ENCODE measurements at places on chromosomes 2 and 18.

DNA sequence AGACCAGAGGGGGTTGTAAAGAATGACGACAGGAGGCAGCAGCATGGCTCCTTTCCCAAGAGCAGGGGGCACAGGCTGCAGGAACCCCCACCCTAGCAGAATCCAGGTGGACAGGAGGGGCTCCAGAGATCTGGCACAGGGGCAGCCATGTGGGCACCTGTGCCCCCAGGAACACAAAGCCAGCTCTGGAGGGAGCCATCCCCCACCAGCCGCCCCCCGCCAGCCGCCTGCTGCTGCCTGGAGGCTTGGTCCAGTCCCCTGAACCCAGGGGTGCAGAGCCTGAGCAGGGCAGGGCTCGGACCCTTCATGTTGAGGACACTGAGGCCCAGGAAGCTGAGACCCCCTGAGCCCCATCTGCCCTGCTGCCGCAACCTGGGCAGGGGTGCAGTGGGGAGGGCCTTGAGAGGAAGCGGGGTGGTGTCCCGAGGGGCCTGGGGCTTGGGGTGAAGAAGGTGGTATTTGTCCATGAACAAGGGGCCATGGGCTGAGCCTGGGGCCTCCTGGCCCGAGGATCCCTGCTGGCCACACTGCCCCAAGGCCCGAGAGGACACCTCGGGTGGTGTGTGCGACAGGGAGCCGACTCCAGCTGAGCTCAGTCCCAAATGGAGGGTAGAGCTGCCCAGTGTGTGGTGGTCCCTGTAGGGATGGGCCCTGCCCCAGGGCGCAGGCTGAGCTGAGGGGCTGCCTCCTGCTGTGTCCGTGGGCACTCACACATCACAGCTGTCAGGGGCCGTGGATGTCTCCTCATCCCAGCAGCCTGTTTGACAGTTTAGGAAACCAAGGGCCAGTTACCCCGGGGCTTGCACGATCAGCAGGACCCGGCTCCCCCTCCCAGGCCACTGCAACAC lies 39.8 kb upstream of the SNED1 start:
- no peak for DNase-seq

DNA sequence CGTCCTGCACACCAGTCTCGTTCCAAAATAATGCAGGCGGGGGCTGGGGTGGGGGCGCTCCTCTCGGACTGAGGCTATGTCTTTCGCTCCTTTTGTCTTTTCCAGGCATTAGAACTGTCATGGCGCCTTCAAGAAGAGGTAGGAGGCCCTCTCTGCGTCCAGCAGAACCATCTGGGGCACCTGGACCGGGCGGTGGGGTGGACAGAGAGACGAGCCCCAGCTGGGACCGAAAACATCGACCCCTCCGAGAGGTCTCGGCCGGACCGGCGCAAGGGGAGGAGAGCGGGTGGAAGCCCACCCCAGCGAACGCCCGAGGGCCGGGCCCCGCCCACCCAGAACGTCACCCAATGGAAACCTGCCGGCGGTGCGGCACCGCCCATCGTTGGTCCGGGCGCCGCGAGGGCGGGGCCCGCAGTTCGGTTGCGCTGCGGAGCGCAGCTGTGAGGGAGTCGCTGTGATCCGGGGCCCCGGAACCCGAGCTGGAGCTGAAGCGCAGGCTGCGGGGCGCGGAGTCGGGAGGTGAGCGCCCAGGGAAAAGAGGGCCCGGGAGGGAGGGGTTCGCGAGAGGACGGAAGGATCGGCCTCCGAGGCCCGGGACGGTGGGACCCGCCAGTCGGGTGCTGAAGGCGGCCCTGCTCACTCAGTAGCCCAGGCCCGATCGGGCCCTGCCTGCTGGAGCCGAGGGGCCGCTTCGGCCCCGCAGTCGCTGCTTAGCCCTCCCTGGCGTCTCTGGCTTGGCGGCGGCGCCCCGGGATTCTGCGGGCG lies at the start of gene NRBP1:
Gene NRBP1 (plus strand): TSS at position 419 of the 765 bp plus-strand sequence. CDS start 4,643 bp downstream, outside the sequence.
- DNase-seq, result peak; percentile 62

- no peak for DNase-seq
Measured at GRCh38 chr2:212975333-212975732, 176.1 kb downstream of the IKZF2 start.

DNA sequence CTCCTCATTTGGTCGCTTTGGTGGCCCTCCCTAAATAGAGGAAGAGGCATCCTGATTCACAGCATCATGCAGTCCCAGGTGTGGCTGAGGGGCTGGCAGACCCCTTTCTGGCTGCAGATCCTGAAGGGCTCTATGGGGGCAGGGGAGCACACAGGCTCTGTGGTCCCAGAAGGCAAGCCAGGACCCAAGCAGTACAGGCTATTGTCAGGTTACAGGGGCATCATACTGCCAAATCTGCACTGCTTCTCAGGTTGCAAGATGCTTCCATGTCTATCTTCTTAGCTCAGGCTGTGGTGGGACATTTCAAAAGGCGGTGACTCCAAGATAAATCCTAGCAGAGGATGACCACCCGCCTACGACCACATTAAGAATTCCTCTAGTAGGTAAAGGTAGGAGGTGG lies 54.3 kb downstream of the TTC32 start:
- no peak for DNase-seq

- no peak for DNase-seq
Measured at GRCh38 chr2:14554849-14555545, 77.5 kb upstream of the LRATD1 start.

DNA sequence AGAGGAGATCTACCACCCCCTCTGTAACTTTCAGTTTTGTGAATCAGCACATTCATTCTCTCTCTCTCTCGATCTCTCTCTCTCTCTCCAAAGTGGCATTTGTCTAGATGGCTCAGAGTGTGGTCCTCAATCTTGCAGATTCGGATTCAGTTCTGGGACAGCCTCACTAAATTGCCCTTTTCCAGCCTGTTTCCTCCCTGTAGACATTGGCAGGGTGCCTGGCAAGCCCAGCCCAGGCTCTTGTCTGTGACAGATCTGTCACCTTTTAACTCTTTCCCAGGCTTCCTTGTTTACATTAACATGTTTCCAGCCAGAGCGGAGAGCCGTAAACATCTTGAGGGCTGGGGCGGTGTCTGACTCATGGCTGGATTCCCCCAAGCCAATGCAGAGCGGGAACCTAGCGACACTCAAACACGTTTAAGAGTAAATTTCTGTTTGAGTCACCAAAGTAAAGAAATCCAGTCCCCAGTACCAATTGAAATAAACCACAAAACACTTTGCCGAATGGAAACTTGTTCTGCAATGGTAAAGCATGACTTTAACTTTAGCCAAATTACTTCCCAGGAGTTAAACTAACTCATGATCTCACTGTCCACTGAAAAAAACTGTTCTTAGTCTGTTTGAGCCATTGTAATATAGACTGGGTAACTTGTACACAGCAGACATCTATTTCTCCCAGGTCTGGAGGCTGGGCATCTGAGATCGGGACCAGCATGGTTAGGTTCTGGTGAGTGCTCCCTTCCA lies 6.6 kb upstream of the CYP27C1 start:
- no peak for DNase-seq

DNA sequence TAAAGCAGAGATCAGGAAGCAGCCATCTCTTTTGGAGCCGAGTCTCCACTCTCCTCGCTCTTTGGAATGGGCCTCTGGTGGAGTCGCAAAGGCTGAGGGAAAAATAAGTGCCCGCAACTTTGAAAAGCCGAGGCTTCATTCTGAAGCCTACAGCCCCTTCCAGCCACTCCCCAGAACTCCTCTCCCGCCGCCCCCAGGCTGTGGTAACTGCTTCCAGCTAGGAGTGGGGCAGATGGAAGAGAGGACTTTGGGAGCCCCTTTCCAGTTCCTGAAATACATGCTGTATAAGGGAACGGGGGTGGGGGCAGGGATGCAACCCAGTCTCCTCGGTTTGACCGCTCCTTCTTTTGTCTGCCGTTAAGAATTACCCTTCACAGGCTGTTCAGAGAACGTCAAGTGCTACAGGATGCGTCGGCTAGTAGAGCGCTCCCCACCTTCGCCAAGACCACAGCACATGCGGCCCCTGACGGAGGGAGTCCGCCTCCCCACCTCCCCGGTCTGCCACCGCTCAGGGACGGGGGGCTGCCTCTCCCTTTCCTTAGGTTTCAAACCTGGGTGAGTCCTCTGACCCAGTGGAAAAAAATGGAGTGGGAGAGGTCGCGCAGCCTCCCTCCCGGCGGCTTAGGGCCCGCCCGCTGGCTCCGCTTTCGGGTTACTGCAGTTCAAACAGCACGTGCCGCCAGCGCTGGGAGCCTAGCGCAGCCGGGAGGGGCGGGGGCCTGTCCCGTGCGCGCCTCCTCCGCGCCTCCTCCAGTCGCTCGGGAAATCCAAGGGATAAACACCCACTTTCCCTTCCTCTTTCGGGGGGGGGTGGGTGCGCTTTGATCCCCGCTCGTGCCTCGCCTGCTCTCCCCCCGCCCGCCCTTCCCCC lies 4.9 kb downstream of the CYP26B1 start:
- DNase-seq, result no peak

DNA sequence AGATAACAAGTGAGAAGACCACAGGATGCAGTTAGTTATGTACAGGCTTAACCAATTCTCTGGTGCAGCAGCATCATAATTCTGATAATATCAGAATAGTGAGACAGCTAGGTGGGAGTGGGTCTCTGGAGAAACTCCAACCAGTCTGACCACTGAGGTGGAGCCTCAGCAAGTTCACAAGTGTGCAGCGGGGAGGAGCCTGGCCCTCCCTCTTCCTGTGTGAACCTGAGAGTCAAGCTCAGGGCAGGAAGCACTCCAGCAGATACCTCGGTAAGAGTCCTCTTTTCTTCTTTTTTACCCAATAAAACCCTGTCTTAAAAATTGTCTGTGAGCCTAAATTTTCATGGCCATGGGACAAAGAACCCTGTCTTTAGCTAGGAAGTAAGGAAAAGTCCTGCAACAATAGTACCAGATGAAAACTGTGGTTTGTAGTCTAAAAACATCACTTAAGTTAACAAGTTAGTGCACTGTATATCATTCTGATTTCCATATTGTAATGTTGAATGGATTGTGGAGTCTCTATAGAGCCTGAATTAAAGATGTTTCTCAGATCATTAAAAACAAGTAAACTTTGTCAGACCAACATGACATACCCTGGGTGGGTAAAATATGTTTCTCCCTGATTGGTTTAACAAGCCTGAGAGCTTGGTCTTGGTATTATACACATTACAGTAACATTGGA lies 370.8 kb downstream of the TMEM182 start:
- DNase-seq, result no peak

DNA sequence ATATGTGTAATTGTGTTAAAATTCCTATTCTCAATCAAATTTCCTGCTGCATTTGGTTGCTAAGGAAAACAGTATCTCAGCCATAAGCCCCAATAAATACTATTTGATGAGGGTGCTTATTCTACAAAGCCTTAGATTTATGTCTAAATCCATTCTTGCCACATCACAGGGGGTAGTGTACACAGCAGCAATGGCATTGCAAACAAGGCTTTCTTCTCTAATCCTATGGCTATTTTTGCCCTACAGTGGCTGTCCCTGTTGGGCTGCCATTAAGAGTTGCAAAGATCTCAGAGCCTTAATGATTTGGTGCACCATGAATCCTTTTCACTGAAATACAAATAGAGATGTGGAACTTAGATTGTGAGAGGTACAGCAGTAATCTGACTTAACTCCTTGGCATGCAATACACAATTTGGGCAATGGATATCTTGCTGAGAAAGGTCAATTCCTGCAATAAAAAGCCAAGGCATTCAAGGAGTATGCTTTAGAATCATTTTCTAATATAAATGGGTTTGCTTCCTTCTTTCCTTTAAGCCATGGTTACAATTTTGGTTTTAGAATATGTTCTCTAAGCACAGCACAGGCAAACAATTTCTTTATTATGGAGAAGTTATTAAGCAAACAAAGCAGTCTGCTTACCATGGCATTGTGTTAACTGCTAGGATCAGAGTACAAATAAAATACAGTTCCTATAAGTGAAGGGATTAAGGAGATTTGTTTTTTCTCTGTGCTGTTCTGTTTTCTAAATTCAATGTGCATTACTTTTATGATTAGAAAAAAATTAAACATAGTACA lies 69.8 kb upstream of the CD302 start:
- DNase-seq, result no peak

DNA sequence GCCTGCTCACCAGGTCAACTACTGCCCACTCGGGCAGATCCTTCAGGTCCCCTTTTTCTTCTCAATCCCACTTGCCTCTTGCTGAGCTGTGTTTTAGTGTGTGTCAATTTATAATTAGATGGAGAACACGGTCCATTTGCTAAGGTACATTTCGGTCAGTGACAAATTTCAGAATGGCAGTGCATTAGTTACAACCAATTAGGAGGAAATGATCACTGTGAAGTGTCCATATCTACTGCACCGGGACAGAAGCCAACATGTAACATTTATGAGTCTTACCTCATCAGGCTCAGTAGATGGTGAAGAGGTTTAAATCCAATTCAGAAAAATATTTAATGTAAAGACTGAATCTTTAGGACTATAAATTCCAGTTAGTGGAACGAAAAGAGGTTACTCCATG lies 47.7 kb downstream of the CMPK2 start:
- DNase-seq, result no peak

DNA sequence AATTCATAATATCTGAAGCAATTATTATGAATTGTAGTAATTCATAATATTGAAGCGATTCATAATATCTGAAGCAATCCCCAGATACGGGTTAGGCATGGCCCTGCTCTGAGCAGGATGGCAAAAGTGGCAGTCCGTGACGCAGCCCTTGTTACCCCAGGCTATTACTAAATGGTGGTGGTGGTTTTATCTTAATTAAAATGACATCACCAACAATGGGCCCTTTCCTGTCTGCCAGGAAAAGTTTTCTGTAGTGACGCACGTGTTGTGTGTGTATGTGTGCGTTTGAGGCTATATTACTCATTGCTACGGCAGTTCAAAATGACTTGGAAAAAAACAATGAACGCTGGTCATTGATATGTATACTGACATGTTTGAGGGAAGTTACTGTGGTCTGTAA lies 10.6 kb upstream of the MOCOS start:
- no peak for DNase-seq

GRCh38 chr2:37918742-37919186 lies 6.3 kb upstream of the RMDN2 start:
- no peak for DNase-seq

- no peak for DNase-seq
Measured at GRCh38 chr2:37378411-37378810, 34.0 kb downstream of the QPCT start.

GRCh38 chr2:233822781-233823730 lies 31.3 kb downstream of the HJURP start:
- DNase-seq, result no peak

DNA sequence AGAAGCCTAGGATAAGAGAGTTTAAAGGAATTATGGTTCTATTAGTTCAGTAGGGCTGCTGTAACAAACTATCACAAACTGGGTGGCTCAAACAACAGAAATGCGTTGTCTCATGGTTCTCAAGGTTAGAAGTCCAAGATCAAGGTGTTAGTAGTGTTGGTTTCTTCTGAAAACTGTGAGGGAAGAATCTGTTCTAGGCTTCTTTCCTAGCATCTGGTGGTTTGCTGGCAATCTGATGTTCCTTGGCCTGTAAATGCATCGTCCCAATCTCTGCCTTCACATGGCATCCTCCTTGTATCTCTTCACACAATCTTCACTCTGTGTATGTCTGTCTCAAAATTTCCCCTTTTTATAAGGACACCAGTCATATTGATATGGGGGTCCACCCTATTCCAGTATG lies 76.3 kb downstream of the MDH1 start:
- no peak for DNase-seq

GRCh38 chr18:66694852-66695251 lies 91.0 kb upstream of the CDH19 start:
- DNase-seq, result no peak

GRCh38 chr2:16058256-16058655 lies 117.9 kb downstream of the MYCN start:
- DNase-seq, result no peak
